ENCODE measurements at places on chromosomes 6 and 20.
A peak's percentile ranks its signal among the peaks of the same experiment; 100 is the strongest.

DNA sequence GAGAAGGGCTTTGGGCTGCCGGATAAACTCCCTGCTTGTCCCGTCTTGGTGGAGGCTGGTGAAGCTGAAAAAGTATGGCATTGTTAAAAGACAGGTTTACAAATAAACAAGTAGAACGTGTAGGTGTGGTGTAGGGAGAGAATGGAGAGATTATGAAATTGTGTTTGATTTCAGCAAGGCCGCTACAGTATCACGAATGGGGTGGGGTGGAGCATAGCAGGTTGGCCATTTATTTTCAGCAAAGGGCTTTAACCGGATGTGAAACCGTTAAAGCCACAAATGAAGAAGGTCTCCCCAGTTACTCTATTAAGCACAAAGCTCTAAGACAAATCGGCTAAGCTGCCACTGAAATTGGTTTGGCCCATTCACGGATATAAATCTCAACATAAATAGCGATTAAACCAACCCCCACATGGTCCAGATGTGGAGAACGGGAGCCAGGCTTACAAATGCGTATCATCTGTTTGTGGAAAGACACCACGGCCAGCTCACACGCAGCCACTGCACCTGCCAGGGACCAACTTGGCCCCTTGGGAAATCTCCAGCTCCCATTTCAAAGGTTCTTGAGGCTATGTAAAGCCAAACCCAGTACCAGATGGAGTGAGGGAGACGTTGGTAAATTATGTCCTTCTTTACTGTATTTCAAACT lies 94.0 kb downstream of the ZMYND8 start:
- no peak for DNase-seq

- no peak for DNase-seq
Observed at GRCh38 chr6:21371676-21372171, 221.8 kb upstream of the SOX4 start.

DNA sequence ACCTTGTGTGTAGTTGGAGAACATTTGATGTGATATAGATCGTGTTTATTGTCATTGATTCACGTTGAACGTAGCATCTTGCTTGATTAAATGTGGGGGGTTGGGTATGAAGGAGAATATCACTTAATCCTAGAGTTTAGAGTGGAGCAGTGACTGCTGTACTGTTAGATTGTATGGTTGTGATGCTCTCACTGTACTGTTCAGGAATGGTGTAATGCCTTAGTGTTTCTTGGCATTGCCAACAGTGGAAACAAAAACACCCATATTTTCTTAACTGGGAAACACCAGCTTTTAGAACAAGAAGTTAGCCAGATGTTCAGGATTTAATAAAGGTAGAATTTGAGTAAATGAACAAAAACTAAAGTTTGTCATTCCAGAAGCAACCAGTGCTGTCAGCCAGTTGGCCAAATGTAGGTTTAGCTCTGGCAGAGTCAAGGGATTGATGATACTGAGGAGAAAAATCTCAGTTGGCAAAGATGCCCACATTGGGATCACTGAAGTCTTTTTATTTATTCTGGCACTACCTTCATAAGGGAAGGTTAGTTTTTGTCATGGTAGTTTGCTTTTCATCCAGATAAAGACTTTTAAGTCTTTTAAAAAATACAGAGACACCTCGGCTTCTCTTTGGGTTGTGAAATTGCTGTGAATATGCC lies 129.9 kb downstream of the JARID2 start:
- no peak for DNase-seq

- no peak for DNase-seq
Observed at GRCh38 chr6:81962198-81962597, 209.7 kb upstream of the TENT5A start.

- no peak for DNase-seq
Observed at GRCh38 chr20:16433293-16433580, 140.0 kb downstream of the KIF16B start.

DNA sequence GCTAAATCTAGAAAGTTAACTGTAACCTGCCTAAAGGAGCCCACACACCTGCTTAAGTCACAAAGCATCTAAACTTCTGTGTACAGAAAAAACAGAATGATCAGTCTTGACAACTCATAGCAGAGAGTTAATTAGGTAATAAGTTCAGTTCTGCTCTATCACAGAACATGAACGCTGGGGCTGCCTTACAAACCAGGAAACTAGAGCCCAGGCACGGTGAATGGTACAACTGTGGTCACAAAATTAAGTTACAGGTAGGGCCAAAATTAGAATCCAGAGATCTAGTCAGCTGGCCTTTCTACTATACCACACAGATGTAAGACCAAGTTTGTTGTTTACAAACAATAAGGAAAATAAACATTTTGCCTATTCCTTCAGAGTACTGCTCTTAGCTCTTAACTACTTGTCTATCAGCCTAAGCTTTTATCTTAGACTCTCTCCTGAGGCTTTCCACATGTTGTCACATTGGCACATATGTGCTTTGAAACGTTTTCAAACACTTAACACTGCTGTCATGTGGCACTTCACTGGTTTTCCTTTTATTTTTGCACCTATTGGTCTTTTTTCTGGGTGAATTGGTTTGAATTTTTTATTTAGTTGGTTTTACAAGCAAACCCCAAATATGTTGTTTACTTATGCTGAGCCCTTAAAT lies 75.7 kb downstream of the SIM1 start:
- DNase-seq = no peak

GRCh38 chr20:49275636-49276035 lies 2.2 kb downstream of the ZNFX1 start:
- DNase-seq = no peak

DNA sequence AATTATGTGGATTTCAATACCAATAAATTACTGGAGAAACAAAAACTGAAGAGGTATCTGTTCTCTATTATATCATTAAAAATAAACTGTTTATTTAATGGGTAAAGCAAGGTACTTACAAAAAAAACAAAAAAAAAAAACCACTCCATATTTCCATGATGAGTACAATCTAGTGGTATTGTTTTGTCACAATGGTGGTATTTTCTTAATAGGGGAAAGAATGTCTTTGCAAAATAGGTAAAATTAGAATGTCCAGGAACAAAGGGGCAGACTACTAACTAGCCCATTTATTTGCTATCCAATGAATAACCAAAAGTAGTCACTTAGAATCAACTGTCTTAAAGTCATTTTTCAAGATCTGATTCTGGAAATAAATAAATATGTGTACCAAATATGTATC lies 92.0 kb downstream of the ARHGAP18 start:
- DNase-seq = no peak

GRCh38 chr6:156752666-156753301 lies 24.4 kb upstream of the ARID1B start:
- no peak for DNase-seq

- no peak for DNase-seq
Observed at GRCh38 chr6:135162678-135163439, 18.2 kb upstream of the MYB start.

- no peak for DNase-seq
Observed at GRCh38 chr6:85576476-85576875, 17.2 kb downstream of the SNX14 start.

GRCh38 chr6:135323202-135323668 lies 142.1 kb downstream of the MYB start:
- peak; percentile 100 for DNase-seq
